Stimulated activated CD4-positive, alpha-beta T cell treated with anti-CD3 and anti-CD28 coated beads, Interleukin-4, amount 100 ng/mL, for 24 hours (primary cell): ENCODE measurements at places on chromosomes 5 and 9.

DNA sequence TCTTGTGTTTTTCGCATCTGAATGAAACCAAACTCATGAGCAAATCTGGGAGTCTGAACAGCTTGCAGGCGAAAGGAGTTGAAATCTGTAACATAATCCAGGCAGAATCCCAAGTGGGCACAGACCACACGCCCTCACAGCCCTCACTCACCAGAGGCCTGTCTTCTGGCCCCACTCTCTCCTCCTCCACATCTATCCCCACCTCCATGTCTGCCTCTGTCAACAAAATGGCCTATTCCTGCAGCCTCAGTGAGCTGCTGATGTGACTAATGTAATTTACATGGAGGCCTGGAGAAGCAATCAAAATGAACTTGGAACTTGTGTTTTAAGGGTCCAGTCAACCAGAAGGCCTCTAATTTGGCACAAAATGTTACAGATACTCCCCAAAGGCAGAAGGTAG lies 136.6 kb downstream of the GNA14 start:
- DNase-seq: no peak

DNA sequence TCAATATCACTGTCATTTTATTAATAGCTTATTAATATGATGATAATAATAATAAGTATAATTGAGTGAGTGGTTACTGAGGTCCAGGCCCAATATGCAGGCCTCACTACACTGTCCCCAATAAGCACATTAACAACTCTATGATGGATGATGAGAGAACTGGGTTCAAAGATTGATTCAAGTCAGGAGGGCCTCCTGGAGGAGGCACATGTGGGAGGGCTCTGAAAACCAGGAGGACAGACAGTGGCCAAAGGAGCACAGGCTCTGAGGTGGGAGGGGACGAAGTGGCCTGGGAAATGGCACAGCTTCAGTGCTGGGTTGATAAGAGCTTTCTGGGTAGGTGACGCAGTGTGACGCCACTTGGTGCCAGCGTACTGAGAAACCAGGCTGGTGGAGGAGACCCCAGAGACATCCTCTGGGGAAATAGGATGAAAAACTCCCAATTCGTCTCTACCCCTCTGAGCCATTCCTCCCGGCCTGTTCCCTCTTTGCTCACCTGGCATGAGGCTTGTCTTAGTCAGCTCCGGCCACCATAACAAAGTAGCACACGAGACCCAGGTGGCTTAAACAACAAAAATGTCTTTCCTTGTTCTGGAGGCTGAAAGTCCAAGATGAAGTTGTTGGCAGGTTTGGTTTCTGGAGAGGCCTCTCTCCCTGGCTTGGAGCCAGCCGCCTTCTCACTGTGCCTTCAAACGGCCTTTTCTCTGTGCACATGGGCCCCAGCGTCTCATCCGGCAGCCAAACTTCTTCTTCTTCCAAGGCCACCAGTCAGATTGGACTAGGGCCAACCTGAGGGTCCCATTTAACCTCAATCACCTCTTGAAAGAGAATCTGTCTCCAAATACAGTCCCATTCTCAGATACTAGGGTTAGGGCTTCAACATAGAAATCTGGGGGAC lies 31.6 kb downstream of the NTNG2 start:
- no peak for DNase-seq

DNA sequence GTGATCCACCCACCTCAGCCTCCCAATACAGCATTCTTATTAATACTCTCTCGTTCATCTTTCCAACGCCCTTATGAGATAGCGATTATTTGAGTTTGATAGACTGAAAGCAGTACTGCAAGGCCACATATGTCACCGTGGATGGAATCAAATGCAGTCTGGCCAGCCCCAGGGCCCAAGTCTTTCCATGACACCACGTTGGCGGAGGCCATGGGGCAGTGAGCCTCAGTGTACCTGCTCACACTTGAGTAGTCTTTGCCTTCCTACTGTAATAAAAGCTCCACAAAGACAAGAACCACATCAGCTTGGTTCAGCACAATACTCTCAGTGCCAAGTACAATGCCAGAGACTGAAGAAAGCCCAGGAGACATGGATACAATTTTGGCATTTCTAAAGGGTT lies 88.5 kb downstream of the TTLL11 start:
- DNase-seq: no peak

GRCh38 chr5:95861221-95861863 lies 38.8 kb upstream of the GLRX start:
- DNase-seq: no peak

- no peak for DNase-seq
Measured at GRCh38 chr5:96214442-96215197, 218.4 kb downstream of the PCSK1 start.

- DNase-seq: no peak
Measured at GRCh38 chr5:172498431-172499129, 44.3 kb upstream of the SH3PXD2B start.

DNA sequence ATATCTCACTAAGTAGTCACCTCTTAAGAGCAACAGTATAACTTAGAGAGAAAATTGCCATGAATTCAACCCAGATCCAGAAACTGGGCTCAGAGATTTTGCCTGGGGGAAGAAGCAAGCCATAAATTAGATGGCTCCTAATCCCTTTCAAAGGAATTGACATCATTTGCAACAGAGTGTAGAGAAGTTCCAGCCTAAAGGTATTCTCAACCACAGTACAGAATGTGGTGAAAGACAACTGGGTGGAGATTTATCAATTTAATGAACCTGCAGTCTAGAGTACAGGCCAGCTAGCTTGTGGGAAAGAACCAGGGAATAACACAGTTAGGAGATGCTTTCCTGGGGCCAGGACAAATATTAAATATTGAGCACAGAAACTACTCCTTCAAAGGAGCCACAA lies 39.6 kb downstream of the CDKL3 start:
- no peak for DNase-seq

DNA sequence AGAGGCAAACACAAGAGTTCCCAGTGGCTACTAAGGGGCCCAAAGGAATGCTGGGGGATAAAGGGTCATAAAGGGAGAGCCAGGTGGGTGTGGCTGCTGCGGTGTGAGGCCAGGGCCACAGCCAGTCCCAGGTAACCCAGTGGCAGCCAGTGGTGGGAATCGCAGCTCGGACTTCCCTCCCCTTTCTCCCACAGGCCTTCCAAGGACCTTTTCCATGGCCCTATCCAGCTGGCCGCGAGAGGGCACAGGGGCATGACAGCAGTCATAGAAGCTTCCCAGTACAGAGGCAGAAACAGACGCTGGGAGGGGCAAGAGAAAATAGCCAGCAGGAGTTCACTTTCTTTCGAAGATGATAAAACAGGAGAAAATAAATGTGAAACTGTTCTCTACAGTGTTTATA lies 257.6 kb downstream of the SEMA5A start:
- DNase-seq: no peak

GRCh38 chr5:42506662-42507061 lies 83.4 kb downstream of the GHR start:
- DNase-seq: no peak

GRCh38 chr9:127905788-127906191 lies 6.4 kb upstream of the ST6GALNAC6 start:
- DNase-seq: peak; percentile 70

DNA sequence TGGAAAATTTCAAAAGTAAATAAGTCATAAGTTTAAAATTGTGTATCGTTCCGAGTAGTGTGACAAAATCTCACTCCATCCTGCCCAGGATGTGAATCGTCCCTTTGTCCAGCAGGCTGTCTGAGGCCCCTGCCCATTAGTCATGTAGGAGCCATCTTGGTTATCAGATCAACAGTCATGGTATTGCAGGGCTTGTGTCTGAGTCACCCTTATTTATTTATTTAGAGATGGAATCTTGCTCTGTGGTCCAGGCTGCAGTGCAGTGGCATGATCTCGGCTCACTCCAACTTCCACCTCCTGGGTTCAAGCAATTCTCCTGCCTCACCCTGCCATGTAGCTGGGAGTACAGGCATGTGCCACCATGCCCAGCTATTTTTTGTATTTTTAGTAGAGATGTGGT lies 30.2 kb downstream of the ITGA2 start:
- no peak for DNase-seq

- no peak for DNase-seq
Measured at GRCh38 chr5:135047347-135047695, 13.3 kb upstream of the PITX1 start.

DNA sequence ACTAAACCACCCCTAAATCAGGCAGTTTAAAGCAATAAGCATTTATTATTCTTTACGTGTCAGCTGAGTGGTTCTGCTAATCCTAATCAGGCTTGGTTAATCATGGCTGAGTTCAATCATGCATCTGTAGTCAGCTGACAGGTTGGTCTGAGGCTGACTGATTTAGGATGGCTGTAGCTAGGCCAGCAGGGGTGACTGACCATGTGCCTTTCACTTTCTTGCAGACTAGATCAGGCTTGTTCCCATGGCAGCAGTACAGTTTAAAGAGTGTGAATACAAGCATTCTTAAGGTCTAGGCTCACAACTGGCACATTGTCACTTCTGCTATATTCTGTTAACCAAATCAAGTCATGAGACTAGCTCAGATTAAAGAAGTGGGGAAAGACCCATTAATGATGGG lies 16.1 kb upstream of the MPDZ start:
- no peak for DNase-seq

- no peak for DNase-seq
Measured at GRCh38 chr5:75368391-75368790, 31.4 kb downstream of the HMGCR start.

DNA sequence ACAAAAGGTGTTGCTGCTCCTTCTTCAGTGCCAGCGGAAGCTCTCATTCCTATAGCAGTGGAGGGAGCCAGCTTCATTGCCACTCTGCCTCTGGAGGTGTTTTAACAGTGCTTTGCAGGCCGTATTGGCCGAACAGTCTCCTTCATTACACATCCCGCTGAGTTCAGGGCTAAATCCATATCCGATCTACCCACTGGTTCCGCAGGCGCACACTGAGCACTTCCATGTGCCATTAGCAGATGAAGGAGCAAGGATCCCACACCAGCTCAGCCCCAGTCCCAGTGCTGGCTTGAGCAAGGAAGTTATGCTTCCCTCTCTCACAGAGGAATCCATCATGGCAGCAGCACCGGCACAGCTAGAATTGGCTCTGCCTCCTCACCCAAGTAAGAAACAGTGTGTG lies 121.2 kb upstream of the IRX2 start:
- DNase-seq: no peak

DNA sequence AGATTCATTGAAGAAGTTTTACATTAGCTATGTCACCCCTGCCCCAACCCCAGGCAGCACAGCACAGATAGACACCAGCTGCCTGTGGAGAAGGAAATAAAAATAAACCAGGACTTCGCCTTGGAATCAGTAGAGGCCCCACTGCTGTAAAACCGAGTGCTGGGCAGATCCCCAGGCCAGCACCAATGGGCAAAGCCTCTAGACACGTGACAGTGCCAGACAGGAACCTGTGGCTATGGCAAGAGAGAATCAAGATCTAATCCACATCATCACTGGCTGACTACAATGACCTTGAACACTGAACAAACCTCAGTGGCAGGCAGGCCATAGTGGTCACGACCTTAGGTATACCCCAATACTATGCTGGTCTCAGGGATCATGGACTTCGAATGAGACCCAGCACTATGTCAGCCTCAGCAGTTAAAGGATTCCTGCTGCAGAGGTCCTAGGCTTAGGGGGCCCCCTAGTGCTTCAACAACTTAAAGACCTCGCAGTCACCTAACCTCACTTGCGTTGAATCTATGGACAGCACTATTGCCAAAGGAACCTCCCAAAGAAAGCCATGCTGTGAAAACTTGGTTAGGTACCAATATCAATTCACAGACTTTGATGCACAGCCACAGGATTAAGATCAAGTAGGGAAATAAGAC lies 2118.6 kb upstream of the C9orf72 start:
- no peak for DNase-seq

DNA sequence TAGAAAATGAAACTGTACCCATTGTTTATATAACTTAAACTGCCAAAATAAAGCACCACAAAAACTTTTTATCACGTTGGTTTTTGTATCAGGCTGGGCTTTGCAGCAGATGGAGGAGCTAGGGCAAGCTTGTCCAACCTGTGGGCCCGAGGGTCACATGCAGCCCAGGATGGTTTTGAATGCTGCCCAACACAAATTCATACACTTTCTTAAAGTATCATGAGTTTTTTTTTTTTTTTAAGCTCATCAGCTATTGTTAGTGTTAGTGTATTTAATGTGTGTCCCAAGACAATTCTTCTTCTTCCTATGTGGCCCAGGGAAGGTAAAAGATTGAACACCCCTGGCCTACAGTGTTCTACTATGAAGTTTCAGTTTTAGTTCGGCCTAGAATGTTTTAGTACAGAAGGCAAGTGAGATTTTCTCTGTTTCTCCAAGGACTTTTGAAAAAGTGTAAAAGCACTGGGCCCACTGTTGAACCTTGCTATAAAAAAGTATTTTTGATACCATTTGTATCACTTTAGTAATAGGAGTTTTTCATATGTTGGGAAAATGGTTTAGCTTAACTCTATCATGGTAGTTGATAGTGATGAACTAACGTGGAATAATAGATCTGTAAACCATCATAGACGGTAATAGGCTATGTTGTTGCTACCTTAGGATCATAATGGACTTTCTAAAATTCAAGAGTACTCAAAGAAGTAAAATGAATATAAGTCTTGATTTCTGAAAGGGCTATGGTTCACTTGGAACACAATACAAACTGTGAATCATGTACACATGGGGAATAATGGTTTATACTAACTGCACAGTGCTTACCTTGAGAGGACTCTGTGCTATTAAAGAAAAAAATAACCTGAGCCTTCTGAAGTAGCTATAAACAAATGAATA lies 2.9 kb downstream of the CDKN2A start:
- DNase-seq: no peak

- no peak for DNase-seq
Measured at GRCh38 chr5:26518065-26518464, 520.3 kb downstream of the CDH9 start.

- DNase-seq: no peak
Measured at GRCh38 chr5:119694284-119694683, 64.9 kb downstream of the FAM170A start.

GRCh38 chr9:81609782-81610739 lies 79.3 kb downstream of the TLE1 start:
- no peak for DNase-seq

GRCh38 chr9:122519376-122519775 lies 435 bp downstream of the OR1J4 start:
- DNase-seq: no peak

DNA sequence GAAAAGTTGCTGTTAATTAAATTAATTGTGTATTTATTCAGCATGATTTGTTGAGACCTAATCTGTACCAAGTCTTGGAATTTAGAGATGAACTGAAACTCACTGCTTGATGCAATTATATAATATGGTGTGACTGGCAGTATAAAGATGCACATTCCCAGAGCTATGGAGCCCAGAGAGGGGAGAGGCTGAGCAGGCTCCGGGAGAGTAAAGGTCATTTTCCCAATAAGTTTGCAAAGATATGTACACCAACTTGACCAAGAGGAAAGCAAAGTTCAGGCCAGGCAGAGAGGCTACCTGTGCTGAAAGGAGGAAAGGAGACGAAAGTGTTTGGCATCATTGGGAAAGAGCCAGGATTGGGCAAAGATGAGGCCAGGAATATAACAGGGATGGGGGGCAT lies 271.7 kb upstream of the KLF4 start:
- DNase-seq: no peak

DNA sequence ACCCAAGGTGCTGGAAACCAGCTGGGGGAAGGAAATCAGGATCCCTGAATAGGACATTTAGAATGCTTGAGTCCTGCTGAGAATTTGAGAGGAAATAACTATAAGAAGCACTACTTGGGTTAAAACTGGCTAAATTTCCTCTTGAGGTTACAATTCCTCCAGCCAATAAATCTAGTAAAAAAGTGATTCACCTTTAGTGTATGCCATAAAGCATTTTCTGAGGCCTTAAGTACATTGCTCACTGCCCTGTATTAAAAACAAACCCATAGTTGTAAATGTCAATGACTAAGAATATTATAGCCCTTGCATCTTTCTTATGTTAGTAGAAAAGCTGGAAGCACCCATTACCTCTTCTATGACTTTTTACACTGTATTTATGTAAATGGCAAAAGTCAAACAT lies 634.7 kb upstream of the ARRDC3 start:
- no peak for DNase-seq
